Tibial artery (tissue), 4 donors: ENCODE measurements at places on chromosomes 7 and 10.
A peak's percentile ranks its signal among the peaks of the same experiment; 100 is the strongest.

DNA sequence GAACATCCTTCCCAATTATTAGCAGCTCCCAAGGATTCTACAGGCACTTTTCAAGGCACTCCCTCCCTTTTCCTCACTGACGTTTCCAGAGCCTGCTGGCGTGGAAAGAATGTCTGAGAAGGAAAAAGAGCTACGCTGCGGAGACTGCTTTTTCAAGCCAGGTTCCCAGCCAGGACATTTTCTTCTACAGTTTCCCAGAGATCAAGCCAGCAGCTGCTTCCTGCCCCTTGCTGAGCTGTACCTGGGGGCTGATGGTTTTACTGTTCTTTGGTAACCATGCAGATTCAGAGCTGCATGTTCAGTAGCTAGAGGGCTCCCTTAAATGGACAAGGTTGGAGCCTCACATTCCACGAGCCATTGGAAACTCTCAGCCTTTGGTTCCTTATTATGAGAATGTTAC, 133.4 kb downstream of the EVX1 start:
- H3K27ac ChIP-seq: no peak overlapping the region
- no peaks in the 10 kb centered on the region for H3K36me3 ChIP-seq
- no peaks in the 10 kb centered on the region for H3K4me1 ChIP-seq
- H3K4me3 ChIP-seq: no peak overlapping the region
- no peaks in the 10 kb centered on the region for H3K27me3 ChIP-seq

GRCh38 chr7:116499168-116500077, at the start of gene CAV2:
CAV2 (plus strand) TSS chr7:116499738; CDS start chr7:116499782, 44 bp downstream.
- DNase-seq: peak; percentile 90
- H3K4me1 ChIP-seq: peaks cover 1% of the 10 kb centered on the region
- H3K27ac ChIP-seq: peak within 1 kb of the TSS; percentile 98
- H3K27me3 ChIP-seq: no peaks in the 10 kb centered on the region
- H3K4me3 ChIP-seq: peak within 1 kb of the TSS; percentile 96

DNA sequence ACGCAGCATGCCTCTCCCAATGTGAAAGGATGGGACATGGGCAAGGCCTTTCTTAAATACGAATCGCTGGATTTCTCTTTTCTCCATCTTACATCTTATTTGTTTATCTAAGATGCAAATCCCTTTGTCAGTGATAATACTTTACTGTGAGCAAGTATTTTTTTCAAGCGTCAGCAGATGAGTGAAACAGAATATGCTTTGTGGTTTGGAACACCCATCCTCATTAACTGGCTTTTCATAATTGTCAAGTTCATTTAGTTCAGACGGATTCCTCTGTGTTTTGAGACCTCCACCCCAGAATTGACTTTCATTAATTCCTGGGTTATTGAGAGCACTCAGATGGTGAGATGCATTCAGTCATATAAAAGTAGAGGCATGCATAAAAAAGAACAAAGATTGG, 149.8 kb downstream of the NSUN6 start:
- no peak for DNase-seq
- peaks cover 15% of the 10 kb centered on the region for H3K4me1 ChIP-seq
- no peak overlapping the region for H3K4me3 ChIP-seq
- H3K36me3 ChIP-seq: no peaks in the 10 kb centered on the region
- no peaks in the 10 kb centered on the region for H3K27me3 ChIP-seq

GRCh38 chr10:70053841-70054288, 1.2 kb downstream of the MACROH2A2 start:
- no peaks in the 10 kb centered on the region for H3K27me3 ChIP-seq
- no peak for DNase-seq
- H3K27ac ChIP-seq: no peak overlapping the region
- peaks cover 6% of the 10 kb centered on the region for H3K4me1 ChIP-seq
- H3K36me3 ChIP-seq: no peaks in the 10 kb centered on the region

DNA sequence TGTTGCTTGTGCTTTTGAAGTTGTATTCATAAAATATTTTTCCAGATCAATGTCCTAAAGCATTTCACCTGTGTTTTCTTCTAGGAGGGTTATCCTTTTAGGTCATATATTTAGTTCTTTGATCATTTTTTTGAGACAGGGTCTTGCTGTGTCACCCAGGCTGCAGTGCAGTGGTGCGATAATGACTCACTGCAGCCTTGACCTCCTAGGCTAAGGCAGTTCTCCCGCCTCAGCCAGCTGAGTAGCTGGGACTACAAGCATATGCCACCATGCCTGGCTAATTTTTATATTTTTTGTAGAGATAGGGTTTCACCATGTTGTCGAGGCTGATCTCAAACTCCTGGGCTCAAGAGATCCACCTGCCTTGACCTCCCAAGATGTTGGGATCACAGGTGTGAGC, 315.8 kb upstream of the KAT6B start:
- no peak for DNase-seq
- H3K27ac ChIP-seq: no peak overlapping the region
- no peak overlapping the region for H3K4me3 ChIP-seq
- peaks cover 12% of the 10 kb centered on the region for H3K36me3 ChIP-seq

- no peaks in the 10 kb centered on the region for H3K4me1 ChIP-seq
- DNase-seq: no peak
- no peak overlapping the region for H3K4me3 ChIP-seq
- H3K27ac ChIP-seq: no peak overlapping the region
Observed at GRCh38 chr10:63921908-63922467, 400.8 kb downstream of the REEP3 start.

GRCh38 chr10:85607043-85607695, 759.4 kb downstream of the GRID1 start:
- DNase-seq: no peak
- no peaks in the 10 kb centered on the region for H3K36me3 ChIP-seq
- H3K4me3 ChIP-seq: no peak overlapping the region
- no peaks in the 10 kb centered on the region for H3K4me1 ChIP-seq
- no peaks in the 10 kb centered on the region for H3K27me3 ChIP-seq

DNA sequence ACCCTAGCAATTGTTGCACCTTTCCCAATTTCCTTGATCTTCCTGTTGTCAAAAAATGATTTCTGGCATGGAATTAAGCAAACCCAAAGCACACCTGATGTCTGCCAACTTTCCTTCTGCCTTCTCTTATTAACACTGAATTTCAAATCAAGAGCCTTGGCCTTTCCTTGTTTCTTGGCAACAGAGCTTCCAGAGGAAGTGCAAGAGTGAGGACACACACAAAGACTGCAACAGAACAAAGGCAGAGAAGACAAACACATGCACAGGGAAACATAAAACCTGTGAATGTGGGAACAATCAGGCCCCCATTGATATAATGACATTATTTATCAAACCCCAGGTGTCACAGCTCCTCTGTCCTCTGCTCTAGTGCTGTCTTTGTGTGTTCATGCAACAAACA, 73.0 kb upstream of the IL6 start:
- H3K36me3 ChIP-seq: no peaks in the 10 kb centered on the region
- no peaks in the 10 kb centered on the region for H3K27me3 ChIP-seq
- no peak overlapping the region for H3K27ac ChIP-seq
- no peak overlapping the region for H3K4me3 ChIP-seq
- peaks cover 3% of the 10 kb centered on the region for H3K4me1 ChIP-seq

DNA sequence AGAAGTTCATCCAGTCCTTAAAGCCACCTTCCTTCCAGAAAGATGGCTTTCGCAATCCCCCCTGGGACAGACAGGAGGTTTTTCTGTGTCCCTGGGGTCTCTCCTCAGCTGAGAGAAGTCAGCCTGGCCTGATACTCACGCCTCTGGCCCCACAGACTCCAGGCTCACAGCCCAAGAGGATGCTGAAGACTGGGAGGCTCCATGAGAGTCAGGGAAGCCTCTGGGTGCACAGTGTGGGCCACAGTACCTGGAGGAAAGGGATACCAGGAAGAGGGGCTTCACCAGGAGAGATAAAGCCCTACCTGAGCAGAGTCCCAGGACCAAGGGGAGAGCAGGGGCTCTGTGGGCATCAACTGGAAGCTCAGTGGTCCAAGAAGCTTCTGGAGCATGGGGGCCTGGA, 324.4 kb downstream of the GRID1 start:
- H3K27me3 ChIP-seq: no peaks in the 10 kb centered on the region
- no peaks in the 10 kb centered on the region for H3K4me1 ChIP-seq
- H3K4me3 ChIP-seq: no peak overlapping the region
- DNase-seq: peak; percentile 3
- H3K27ac ChIP-seq: no peak overlapping the region
